ENCODE measurements at places on chromosomes 7 and 10.

- H3K27ac ChIP-seq = peak overlapping the region; percentile 74
- no peaks in the 10 kb centered on the region for H3K36me3 ChIP-seq
- DNase-seq = no peak
- H3K27me3 ChIP-seq = peaks cover under 1% of the 10 kb centered on the region
Measured at GRCh38 chr10:60428387-60428737, 38.7 kb upstream of the ANK3 start.

DNA sequence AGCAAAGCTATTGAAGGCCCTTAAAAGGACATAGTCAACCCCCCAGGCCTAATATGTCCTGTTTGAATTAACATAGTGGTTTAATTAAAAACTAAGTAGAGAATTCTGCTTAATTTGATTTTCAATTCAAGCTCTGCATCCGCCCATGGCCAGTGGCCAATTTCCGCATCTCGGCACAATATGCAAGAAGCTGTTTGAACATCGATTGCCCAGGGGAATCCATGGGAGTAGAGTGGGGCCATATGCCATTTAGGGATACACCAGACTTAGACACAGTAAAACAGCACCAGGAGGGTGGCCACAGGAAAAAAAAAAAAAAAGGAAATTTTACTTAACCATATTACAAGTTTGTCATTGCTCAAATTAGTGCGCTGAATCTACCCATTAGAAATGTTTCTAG, 100.4 kb downstream of the LMBR1 start:
- H3K36me3 ChIP-seq = no peaks in the 10 kb centered on the region
- no peaks in the 10 kb centered on the region for H3K27me3 ChIP-seq
- no peak overlapping the region for H3K27ac ChIP-seq

- H3K27ac ChIP-seq = no peak overlapping the region
- H3K36me3 ChIP-seq = no peaks in the 10 kb centered on the region
- H3K4me3 ChIP-seq = no peak overlapping the region
- DNase-seq = no peak
- H3K27me3 ChIP-seq = no peaks in the 10 kb centered on the region
Measured at GRCh38 chr10:12960334-12960898, 41.1 kb downstream of the CCDC3 start.

GRCh38 chr10:70087616-70088307, 35.1 kb downstream of the MACROH2A2 start:
- H3K27me3 ChIP-seq = peaks cover 3% of the 10 kb centered on the region
- no peak overlapping the region for H3K4me3 ChIP-seq
- no peak for DNase-seq
- peaks cover 17% of the 10 kb centered on the region for H3K36me3 ChIP-seq

GRCh38 chr10:73456187-73456890, 23.0 kb upstream of the MSS51 start:
- no peak for DNase-seq
- no peaks in the 10 kb centered on the region for H3K27me3 ChIP-seq
- peaks cover 5% of the 10 kb centered on the region for H3K4me1 ChIP-seq
- H3K36me3 ChIP-seq = peaks cover 7% of the 10 kb centered on the region
- no peak overlapping the region for H3K27ac ChIP-seq

- no peak for DNase-seq
- peaks cover under 1% of the 10 kb centered on the region for H3K27me3 ChIP-seq
- peak overlapping the region; percentile 39 for H3K27ac ChIP-seq
- peaks cover 50% of the 10 kb centered on the region for H3K4me1 ChIP-seq
- H3K36me3 ChIP-seq = peaks cover 7% of the 10 kb centered on the region
Measured at GRCh38 chr10:119784340-119785067, 58.7 kb downstream of the INPP5F start.

DNA sequence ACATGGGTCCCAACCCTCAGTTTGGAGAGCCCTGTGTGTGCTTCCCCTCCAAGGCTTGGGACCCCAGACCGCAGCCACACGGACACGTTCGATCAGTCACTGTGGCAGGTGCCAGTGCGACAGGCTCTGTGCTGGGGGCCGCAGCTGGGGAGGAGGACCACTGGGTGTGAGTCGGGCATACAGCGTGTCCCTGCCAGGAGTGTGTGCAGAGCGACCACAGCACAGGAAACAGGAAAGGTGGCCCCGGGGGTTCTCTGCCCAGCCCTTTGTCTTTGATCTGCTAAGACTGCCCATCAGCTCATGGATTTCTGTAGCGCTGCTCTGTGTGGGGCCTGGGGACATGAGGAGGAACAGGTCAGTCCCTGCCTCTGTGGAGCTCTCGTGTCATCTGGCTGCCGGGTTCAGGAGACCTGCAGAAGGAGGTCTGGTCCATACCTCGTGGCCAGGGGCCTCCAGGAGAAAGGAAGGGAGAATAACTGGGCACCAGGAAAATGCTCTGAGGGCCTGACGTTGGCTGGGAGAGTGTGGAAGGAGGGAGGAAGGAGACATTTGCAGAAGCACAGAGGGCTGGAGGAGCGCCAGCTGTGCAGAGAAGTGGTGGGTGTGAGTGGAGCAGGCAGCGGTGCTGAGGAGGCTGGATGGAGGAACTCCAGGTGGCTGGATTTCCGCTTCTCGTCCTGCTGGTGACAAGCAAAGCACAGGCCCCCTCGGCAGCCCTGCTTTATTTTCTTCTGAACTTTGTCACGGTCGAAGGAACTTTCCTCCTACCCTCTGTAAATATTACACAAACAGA, 4.1 kb downstream of the NUDT1 start:
- H3K27me3 ChIP-seq = peaks cover 7% of the 10 kb centered on the region
- peaks cover 26% of the 10 kb centered on the region for H3K4me1 ChIP-seq
- H3K4me3 ChIP-seq = peak overlapping the region; percentile 33
- H3K27ac ChIP-seq = peak overlapping the region; percentile 86
- no peak for DNase-seq

- H3K27ac ChIP-seq = no peak overlapping the region
- no peaks in the 10 kb centered on the region for H3K27me3 ChIP-seq
- no peak for DNase-seq
- no peaks in the 10 kb centered on the region for H3K36me3 ChIP-seq
- H3K4me3 ChIP-seq = no peak overlapping the region
Measured at GRCh38 chr7:14013898-14014297, 24.4 kb upstream of the ETV1 start.

- H3K27me3 ChIP-seq = no peaks in the 10 kb centered on the region
- no peak overlapping the region for H3K27ac ChIP-seq
- no peak for DNase-seq
- H3K4me1 ChIP-seq = no peaks in the 10 kb centered on the region
- H3K36me3 ChIP-seq = no peaks in the 10 kb centered on the region
Measured at GRCh38 chr10:133272964-133273420, 3.7 kb downstream of the ADAM8 start.

DNA sequence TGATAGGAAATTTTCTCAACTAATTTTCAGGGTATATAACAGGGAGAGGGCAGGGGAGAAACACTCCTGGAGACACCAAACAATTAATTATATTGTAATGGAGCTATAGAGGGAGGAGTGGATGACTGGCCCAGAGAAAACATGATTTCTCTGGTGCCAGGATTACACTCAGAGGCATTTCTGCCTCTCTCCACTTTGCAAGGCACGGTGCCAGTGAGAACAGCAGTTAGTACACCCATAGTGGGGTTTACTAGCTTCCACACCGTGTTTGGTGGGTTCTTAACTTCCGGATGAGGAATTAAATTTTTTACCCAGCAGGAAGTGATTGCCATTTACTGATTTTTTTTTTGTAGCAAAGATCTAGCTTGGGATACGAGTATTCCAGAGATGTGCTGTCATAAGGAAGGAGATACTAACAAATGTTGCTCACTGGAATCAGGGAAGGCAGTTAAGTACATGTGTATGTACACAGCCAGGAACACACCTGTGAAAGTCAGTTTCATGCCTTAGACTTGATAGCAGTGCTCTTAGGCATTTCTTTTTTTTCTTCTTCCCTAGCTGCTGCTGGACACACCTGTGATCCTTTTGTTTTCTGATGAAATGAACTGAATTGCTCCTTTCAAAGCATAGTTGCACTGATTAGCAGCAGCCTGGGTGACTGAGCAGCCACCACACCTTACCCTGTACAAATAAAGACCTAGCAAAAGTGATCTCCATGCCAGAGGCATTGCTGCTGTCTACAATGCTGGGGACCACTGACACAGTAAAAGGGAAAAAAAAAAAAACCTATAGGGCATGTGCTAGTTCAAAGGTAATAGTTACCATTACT, 58.1 kb downstream of the POLL start:
- H3K27ac ChIP-seq = no peak overlapping the region
- peaks cover 4% of the 10 kb centered on the region for H3K36me3 ChIP-seq
- no peak for DNase-seq

- H3K4me3 ChIP-seq = no peak overlapping the region
- H3K4me1 ChIP-seq = no peaks in the 10 kb centered on the region
- H3K36me3 ChIP-seq = no peaks in the 10 kb centered on the region
- H3K27ac ChIP-seq = no peak overlapping the region
Measured at GRCh38 chr7:140982508-140982907, 32.2 kb downstream of the MRPS33 start.

DNA sequence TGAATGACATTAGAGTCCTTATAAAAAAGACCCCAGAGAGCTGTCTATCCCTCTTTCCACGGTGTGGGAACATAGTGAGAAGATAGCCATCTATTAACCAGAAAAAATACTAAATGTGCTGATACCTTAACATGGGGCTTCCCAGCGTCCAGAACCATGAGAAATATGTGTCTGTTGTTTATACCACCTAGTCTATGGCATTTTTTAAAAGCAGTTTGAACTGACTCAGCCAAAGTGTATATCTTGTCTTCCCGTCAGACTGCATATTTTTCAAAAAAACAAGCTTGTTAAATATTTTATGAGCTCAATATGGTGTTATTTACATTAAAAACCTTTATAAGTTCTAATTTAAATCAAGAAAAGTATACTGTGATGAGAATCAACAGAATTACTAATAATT, 255.3 kb downstream of the HGF start:
- H3K4me3 ChIP-seq = no peak overlapping the region
- H3K36me3 ChIP-seq = no peaks in the 10 kb centered on the region
- no peak overlapping the region for H3K27ac ChIP-seq
- no peaks in the 10 kb centered on the region for H3K27me3 ChIP-seq
- no peak for DNase-seq

DNA sequence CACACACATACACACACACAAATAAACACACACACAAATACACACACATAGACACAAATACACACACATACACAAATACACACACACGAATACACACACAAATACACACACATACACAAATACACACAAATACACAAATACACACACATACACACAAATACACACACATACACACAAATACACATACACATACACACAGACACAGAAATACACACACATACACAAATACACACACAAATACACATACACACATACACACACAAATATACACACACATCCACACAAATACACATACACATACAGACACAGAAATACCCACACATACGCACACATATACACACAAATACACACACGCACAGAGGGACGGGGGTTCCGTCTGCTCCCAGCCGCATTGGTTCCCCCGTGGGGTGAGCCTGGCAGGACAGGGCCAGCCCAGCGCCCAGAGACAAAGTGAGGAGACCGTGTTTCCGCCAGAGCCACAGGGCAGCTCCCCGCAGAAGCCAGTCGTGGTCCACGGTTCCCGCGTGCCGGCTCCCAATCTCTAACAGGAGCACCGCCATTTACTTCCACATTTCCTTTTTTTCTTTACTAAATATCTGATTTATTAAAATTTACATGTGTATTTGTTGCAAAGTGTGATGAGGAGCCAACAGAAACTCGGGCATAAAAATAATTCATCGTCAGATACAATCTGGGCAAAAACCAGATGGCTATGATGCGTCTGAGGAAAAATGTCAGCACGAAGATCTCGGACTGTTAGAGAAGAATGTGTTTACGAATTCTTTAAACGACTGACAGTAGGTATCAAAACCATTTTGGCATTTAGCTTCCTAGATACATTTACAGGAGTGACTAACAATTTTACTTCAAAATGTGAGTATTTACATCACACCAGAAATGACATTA, 3.1 kb upstream of the KNDC1 start:
- no peak for DNase-seq
- no peaks in the 10 kb centered on the region for H3K4me1 ChIP-seq
- no peak overlapping the region for H3K4me3 ChIP-seq
- H3K27ac ChIP-seq = no peak overlapping the region

DNA sequence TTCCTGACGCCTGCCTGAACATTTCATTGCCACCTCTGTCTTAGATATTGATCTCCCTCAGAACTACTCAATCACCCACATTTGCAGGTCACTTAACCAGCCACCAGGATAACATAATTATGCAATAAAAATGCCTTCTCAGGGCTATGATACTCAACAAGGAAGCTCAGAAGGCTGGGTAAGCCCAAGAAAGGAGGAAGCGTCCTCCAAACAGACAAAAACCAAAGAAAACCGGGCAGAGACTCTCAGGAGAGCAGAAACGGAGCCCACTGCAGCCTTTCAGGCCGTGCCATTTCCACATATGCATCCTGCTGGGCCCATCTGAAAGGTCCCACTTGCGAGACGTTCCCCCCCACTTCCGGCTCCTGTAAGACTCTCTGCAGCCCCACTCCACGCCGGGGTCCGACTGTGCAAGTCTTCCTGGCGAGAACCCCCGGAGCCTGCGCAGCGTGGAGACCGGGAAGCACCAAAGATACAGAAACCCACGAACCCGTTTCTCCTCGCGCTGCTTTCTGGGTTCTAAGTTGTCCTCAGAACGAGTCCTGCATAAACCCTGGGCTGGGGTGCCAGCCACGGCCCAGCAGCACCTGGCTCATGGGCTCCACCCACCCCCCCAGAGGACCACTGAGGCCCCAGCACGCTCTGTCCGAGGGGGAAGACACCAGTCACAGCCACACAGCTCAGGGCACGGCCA, 83.7 kb downstream of the DIP2C start:
- no peak overlapping the region for H3K27ac ChIP-seq
- peaks cover 24% of the 10 kb centered on the region for H3K4me1 ChIP-seq
- DNase-seq = no peak
- H3K36me3 ChIP-seq = no peaks in the 10 kb centered on the region
- H3K4me3 ChIP-seq = no peak overlapping the region
- H3K27me3 ChIP-seq = peaks cover 11% of the 10 kb centered on the region

Measured in endothelial cell (in vitro differentiated cells).